CD4-positive, CD25-positive, alpha-beta regulatory T cell (primary cell): ENCODE measurements at places on chromosomes 7 and 10. TPM values are rescaled to one million over a fixed set of nuclear protein-coding genes. Genes with fewer than 3 reads are reported as not detected.

DNA sequence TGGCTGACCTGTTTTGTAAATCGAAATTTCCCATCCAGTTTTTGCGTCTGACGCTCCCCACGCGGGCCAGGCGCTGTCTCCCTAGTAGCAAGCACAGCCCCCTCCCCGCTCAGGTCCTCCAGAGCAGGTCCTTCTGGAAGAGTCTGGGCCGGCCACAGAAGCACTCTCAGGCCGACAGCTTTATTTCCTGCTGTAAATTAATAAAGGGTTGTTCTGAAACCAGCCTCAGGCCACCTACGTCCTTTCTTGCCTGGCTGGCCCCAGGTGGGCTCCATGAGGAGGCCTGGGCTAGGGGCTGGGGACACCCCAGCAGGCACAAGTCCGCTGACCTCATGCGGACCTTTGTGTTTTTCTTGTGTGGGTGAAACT lies 35.2 kb downstream of the CAMK2B start:
- DNase-seq, result no peak

Gene SLC18A3
- not detected for polyA plus RNA-seq

GRCh38 chr10:15385552-15386455 lies 14.7 kb upstream of the FAM171A1 start:
- DNase-seq, result no peak

Gene COL1A2
- not detected for polyA plus RNA-seq

GRCh38 chr10:97812696-97813095 lies 36.9 kb upstream of the GOLGA7B start:
- no peak for DNase-seq

DNA sequence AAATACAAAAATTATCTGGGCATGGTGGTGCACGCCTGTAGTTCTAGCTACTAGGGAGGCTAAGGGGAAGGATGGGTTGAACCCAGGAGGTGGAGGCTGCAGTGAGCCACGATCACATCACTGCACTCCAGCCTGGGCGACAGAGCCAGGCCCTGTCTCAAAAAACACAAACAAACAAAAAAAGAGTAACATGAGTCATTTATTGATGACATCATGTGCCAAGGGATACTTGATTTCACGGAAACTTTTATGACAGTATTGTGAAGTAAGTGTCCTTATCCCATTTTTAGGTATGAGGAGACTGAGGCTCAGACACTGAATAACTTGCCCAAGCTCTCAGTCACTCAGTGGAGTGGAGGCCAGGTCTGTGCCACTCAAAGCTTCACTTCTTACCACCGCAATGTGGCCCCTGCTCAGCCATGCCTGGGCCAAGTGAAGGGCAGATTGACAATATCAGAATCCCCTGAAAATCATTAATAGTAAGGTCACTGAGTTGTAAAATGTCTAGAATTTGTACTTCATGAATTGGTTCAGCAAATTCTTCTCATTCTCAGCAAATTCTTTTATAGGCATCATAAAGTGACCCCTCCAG lies 36.5 kb downstream of the EMX2 start:
- DNase-seq, result no peak

GRCh38 chr10:76874896-76875295 lies 762.7 kb downstream of the KCNMA1 start:
- no peak for DNase-seq

GRCh38 chr7:50185208-50185607 lies 92.2 kb upstream of the ZPBP start:
- no peak for DNase-seq

Gene PILRA
- 0.39 TPM for polyA plus RNA-seq

Gene CPN1
- not detected for polyA plus RNA-seq

DNA sequence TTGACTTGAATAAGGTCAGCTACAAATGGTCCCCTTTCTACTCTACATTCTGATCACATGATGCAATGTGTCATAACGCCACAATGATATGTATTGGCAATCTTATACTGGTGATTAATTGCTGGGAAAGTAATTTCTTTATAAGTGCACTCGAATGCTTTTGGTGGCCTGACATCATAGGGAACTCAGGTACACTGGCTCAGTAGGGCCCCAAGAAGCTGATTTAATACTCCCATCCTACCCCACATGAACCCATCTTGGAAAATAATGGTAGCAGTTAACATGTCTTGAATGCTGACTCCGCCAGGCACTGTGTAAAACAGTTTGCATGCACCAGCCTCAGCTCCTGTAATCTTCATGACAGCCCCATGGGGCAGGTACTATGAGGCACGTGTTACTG lies 186.9 kb downstream of the SNX10 start:
- DNase-seq, result no peak

DNA sequence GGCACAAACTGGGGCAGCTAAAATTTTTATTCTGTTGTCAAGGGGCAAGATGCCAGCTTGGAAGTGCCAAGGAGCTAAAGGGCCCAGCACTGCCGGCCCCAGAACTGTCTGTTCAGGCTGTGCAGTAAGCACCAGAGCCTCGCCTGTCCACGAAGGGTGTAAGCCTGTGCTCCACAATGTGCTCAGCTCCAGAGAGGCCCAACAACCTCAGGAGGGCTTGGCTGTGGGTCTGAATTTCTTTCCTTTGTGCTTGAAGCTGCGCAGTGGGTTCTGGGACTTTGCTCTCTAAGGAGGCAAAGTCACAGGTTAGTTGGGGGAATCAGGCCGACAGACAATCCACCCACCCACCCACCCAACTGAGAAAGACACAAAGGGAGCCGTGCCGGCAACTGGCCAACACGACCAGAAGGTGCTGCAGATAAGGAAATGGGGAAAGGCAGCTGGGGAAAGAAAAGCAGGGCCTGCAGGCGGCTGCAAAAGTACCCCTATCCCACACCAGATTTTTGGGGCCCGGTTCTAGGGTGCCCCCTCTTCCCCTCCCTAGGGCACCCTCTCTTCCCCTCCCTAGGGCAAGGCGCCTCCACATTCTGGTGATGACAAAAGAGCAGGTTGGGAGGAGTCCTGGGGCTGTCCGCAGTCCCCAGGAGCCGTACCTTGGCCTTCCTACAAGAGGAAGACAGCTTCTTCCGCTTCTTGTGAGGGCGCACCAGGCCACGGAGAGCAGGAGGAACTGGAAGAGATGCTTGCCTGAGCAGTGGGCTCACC lies 7.7 kb downstream of the DDX56 start:
- no peak for DNase-seq

- DNase-seq, result no peak
These were observed 191.3 kb downstream of the FGFR2 start for GRCh38 chr10:121406823-121407545.

Gene KIF11
- 2.1 TPM for polyA plus RNA-seq

Gene TAS2R5
- 0.15 TPM for polyA plus RNA-seq

GRCh38 chr10:16493884-16494536 lies 27.7 kb downstream of the C1QL3 start:
- no peak for DNase-seq

DNA sequence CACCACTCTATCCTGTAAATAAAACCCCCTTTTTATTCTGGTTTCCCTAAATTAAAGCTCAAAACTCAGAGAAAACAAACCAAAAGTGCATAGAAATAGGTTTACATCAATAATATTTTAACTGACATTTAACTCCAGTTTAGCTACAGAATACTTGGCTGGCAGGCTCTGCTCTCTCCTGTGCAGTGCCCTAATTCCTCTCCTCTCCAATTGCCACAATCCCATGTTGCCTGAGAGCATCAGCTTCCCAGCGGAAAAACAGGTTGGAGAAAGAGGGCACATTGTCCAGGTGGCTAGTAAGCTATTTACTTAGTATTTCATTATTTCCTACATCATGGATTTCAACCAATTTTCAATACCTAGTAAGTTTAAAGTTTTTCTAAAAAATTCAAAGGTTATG lies 8.7 kb downstream of the SEMA3E start:
- DNase-seq, result no peak

GRCh38 chr7:63925626-63926460 lies 72.8 kb upstream of the ZNF722 start:
- DNase-seq, result peak; percentile 93

DNA sequence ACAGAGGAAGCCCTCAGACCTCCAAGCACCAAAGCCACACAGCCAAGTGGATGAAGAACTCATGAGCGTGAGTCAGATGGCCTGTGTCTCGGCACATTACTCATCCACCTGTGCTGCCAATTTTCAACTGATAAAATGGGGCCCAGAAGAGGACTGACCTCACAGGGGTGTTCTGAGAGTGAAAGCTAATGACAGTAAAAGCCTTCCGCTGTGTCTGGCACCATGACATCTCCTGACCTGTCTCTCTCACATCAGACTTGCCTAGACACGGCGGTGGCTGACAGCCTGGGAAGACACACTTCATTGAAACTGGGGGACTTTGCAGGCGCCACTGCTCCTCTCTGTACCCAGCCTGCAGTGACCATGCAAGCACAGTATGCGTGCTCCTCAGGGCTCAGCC lies 8.3 kb upstream of the SLC18A3 start:
- no peak for DNase-seq

DNA sequence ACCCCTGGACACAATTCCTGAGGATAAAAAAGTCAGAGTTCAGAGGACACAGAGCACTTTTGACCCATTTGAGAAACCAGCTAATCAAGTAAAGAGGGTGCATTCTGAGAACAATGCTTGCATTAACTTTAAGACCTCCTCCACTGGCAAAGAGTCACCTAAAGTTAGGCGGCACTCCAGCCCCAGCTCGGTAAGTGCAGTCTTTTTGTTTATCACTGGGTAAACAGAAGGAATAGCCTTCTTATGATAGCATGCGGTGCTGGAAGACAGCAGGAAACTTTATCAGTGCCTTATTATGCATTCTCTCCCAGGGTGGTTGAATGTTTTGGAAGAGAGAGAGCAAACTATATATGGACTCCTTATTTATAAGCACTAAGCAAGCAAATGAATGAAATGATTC lies 130.5 kb downstream of the CDK14 start:
- DNase-seq, result no peak

- no peak for DNase-seq
These were observed 266.9 kb downstream of the ABCA13 start for GRCh38 chr7:48438206-48438605.

Gene TLL2
- not detected for polyA plus RNA-seq

GRCh38 chr10:87658858-87659555 lies 671 bp upstream of the PAPSS2 start:
- DNase-seq, result no peak

DNA sequence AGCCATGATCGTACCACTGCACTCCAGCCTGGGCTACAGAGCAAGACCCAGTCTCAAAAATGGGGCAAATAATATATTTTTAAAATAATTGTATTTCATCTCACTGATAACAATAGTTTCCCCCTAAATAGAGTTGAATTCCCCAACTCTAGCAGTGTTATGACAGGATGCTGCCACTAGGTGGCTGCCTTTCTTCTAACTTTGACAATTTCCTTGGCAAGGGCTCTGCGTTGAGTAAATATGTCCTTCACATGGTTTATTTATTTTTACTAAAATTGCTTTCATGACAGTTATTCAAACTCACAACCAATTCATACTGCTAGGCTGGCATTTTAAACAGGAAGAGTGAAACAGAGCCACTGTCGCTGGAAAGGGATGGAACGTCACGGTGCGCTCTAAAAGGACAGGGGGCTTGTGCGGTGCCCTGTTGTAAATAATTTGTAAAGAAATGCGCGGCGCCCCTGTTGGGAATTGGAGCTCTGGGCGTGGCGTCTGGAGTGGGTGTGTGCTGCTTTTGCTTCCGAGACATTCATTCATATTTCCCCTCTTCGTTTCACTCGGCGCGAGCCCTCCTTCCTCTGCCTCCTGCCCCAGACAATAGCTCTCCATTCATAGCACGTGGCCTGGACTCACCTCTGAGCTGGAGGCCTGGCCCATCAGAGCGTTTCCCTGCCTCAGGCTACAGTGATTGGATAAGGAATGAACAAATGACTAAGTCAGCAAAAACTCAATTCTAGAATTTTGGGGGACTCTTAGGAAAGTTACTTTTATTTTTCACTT lies 20.5 kb upstream of the PITRM1 start:
- peak; percentile 13 for DNase-seq

GRCh38 chr7:30176463-30177109 lies 41.8 kb downstream of the MTURN start:
- DNase-seq, result no peak
